Stimulated activated CD4-positive, alpha-beta T cell treated with anti-CD3 and anti-CD28 coated beads, Interleukin-15, amount 100 ng/mL, for 24 hours (primary cell): ENCODE measurements at places on chromosomes 5 and 9.

GRCh38 chr5:39640552-39640951 is 215.8 kb upstream of the DAB2 start:
- DNase-seq: no peak

- DNase-seq: peak; percentile 67
Measured at GRCh38 chr9:135887585-135888050, 19.7 kb downstream of the CAMSAP1 start.

- no peak for DNase-seq
Measured at GRCh38 chr5:168976311-168976970, 324.5 kb downstream of the SLIT3 start.

DNA sequence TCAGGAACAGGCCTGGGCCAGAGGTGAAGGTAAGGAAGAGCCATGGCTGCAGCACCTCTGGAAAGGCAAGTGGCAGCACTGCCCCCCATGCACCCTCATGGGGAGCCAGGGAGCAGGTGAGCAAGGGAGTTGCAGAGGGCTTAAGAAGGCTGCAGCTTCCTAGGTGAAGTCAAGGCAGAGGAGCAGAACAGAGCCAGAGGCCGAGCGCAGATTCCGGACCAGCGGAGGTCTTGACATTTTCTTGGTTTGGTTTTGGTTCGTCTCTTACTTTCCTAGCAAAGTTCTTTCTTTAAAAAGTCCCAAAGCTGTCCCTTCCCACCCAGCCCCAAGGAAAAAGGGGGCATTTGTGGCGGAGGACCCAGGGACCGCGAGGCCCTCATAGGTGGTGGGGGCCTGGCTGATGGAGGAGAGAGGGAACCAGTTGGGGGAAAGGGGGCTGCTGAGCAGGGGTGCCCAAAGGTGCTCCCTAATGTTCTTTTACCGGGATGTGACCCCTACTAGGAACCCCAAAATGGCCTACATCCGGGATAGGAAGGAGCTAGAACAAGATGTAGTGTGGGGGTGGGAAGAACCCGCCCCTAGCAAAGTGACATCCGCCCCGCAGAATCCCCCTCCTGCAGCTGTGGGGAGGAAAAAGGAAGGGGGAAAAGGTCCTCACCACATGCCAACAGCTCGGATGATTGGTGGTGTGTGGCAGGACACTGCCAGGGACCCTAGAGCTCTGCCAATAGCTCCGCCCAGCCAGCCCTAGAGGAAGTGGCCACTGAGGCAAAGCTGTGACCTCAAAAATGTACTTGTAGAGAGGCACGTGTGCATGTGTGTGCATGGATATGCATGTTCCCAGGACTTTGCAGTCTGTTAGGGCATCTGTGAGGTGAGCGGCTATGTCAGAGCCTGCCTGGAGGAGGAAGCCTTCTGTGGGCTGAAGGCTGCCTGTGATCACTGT is 914 bp upstream of the CD72 start:
- DNase-seq: peak; percentile 56

DNA sequence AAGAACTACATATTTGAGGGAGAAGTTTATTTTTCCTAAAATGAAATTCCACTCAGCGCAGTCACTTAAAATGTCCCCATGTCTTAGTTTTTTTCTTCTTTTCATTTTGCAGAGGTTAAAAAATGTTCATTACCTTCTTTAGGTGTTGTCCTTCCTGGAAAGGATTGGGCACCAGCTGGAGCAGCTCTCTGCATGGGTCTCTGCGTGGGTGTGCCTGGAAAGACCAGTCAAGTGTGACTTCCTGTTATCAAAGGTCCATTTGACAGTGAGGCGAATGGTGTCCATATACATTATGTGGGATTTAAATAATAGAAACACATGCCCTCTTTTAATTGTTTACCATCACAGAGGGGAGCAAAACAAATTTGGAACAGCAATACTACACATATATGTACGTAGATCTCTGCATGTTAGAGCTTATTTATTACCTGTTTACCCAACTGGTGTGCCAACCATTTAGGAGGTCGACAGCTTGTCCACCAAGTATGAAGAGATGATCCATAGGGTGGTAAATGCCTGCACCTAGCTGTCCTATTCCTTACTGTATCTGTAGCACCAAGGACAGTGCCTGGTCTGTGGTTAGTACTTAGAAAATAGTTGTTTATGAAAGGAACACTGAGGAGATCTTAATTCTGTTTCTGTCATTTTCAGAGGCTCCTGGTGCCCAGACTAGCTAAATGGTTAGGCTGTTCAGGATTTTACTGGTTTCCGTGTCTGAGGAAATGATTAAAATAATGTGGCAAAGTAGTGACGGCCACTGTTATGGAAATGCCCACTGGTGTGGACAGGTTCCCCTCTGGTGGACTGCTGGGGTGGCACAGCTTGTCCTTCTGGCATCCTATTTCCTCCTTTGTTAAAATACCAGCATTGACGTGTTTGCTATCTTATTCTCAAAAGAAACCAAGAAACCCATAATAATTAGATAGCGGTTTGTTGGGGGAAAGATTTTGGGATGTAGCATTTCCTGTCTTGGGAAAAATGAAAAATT is 200.4 kb downstream of the MAST4 start:
- no peak for DNase-seq

DNA sequence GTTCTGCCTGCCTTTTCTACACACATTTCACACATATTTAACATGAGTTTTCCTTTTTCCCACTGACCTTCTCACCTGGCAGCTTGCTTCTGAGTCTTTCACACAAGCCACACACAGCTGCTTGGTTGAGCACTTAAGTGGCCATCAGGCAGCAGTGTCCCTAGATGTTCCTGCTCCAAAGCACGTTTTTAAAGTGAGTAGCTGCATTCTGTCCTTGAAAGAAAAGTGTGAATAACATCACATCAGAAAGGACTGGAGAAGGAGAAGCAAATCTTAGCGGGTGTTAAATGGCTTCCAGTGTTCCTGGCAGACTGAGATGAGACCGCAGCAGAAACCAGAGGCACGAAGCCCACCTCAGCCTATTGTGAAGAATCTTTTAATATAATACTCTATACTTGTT is 209.2 kb upstream of the IRX4 start:
- no peak for DNase-seq
